ENCODE measurements at places on chromosomes 2 and 18.

DNA sequence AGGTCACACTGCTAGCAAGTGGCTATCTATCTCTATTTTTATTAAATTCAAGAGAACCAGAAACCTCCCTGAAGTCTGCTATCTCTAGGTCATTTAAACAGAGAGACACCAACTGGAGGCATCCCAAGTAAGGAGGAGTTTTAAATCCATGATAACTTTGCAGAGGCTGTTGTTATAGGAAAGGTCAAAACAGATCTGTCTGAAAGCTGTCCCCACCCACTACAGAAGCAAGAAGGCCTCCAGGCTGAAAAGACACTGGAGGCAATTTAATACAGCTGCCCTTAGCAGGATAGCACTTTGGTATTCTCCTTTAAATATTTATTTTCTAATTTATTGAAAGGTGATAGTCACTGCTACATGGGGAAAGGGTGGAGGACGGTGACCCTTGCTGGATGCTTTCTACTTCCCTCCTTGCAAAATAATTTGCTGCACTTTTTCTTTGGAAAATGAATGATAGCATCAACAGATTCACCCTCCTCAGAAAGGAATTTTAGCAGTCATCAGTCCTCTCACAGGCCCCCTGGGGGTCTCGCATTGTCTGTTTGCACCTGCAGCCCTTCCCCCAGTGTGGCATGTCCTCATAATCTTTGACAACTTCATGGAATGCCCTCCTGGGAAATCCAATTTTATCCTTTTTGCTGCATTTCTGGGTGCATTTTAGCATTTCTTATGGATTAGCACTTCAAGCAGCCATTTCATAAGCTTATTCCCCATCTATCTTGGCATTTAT, 429.5 kb upstream of the TNP1 start:
- no peak for DNase-seq

DNA sequence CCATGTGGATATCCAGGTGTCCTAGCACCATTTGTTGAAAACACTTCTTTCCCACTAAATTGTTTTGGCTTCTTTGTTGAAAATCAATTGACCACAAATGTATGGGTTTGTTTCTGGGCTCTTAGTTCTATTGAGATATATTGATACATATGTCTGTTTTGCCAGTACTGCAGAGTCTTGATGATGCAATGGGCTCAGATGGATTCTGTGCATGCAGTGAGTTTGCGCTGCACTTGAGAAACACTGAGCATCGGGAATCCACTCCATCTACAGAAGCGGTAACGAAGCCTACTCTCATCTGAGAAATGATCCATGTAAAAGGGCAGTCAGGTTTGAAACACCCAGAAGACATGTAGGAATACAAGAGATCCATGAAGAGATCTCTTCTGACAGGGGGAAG, 21.9 kb upstream of the DNAJC10 start:
- DNase-seq, result no peak

DNA sequence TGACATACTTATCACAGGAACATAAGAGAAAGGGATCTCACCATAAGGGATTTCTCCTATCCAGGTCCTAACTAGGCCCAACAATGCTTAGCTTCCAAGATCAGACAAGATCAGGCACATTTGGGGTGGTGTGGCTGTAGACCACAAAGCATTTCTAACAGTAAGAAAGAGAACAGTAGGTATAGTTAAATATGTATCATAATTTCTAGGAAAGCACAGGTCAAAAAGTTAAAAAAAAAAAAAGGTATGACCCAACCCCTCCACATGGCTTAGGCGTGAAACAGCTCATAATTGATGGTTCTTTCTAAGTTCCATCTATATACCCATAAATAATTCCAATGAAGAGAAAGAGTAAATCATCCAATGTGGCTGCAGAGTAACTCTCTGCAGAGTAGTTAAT, 6.9 kb downstream of the PRKD3 start:
- DNase-seq, result no peak

DNA sequence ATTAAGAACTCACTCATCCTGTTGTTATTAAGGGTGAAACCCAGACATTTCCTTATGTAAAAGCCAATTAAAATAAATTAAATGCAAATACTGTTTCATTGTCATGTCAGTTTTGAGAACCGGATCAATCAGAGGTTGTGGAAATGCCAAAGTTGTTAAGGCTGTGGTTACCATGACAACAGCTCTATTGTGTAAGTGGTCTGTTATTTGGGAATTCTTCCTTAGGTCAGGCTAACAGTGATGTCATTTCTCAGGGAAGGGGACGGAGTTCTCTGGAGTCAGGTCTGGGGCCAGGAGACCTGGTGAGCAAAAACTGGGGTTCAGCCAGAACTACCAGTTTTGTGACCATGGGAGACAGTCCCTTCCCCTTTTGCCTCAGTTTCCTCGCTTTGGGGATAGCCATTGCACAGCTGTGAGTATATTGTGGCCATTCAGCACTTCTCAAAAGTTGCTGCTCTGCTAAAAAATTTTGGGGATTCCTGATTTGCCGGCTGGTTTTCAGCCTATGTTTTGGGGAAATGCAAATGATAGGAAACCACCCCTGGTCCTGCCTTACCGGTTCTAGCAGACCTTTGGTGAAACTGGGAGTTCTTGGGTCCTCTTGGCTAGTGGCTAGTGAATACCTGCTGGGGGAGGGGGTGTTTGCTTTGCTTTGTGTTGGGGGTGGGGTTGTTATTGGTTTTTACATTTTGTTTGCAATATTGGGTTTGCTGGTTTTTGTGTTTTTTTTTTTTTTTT, 21.6 kb downstream of the HPCAL1 start:
- DNase-seq, result no peak

GRCh38 chr2:133789743-133790142, 221.5 kb upstream of the NCKAP5 start:
- no peak for DNase-seq

DNA sequence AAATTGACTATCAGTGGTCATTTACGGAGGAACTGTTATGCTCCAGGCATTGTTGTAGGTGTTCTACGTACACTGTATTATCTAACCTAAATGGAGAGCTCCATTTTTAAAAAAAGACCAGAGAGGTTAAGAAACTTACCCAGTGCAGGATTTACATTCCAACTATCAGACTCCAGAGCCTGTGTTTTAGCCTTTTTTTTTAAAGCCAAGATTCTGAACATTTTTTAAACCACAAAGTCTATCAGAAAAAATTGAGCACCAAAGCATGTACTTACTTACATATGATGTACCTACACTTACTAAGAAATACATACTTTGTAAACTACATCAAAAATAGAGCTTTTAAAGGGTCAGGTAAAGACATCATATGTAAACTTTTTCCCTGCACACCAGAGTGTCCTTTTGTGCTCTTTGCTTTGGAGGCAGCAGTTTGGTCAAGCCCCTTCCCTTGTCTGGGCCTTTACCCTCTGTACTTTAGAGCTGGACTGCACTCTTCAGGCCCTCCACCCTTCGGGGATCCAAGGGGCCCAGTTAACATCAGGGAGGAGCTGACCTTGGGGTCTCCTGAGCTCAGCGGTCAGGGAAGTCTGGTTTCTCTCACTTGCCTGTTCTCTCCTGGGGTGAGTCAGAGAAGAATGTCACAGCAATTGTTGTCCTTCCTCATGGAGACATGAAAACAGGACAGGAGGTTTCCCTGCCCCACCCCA, 58.4 kb downstream of the ITGB1BP1 start:
- no peak for DNase-seq

- no peak for DNase-seq
These were observed 36.9 kb downstream of the KLF7 start for GRCh38 chr2:207128867-207129266.

- DNase-seq, result no peak
These were observed 74.5 kb upstream of the B3GNT7 start for GRCh38 chr2:231321021-231321420.

- no peak for DNase-seq
These were observed 4.8 kb downstream of the VWA3B start for GRCh38 chr2:98091738-98092137.

- DNase-seq, result no peak
These were observed 1118.2 kb downstream of the DPP10 start for GRCh38 chr2:115560666-115561065.

DNA sequence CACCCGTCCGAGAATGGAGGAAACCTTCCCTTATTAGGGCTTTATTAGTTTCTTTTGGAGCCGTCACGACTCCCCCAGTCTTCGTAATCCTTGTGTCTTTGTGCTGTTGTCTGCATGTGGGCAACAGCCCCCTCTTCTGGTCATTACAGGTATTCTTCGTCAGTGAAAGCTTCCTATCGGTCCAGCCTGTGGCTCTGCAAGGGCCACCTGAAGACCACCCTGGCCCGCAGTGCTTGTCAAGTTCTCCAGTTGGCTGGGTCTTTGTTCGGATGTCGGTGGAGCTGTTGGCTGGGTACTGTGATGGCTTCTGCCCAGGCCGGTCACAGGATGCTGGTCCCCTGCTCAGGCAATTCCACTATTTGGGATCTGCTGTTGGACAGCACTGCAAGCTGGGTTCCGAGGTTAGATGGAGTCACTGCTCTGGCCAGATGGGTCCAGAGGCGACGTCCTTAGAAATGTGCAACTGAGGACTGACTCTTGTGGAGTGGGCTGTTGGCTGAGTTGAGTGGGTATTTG, 19.2 kb downstream of the E2F6 start:
- DNase-seq, result peak; percentile 16

GRCh38 chr2:226906163-226906693, 70.4 kb downstream of the RHBDD1 start:
- no peak for DNase-seq
